Muscle of leg (tissue), 16 donors: ENCODE measurements at places on chromosomes 7 and 10. TPM values are rescaled to one million over a fixed set of nuclear protein-coding genes. Genes with fewer than 3 reads are reported as not detected.
A peak's percentile ranks its signal among the peaks of the same experiment; 100 is the strongest.

Gene COL28A1
- total RNA-seq = 0.75 TPM

Gene UTF1
- total RNA-seq = not detected

Gene TACC2
- total RNA-seq = 53.6 TPM

Gene FRAT1
- 1.2 TPM for total RNA-seq

GRCh38 chr10:51389415-51390321, 309.7 kb downstream of the CSTF2T start:
- peak; percentile 75 for DNase-seq

GRCh38 chr10:131674130-131674529, 226.7 kb upstream of the PPP2R2D start:
- DNase-seq = no peak

- no peak for DNase-seq
These were observed 10.8 kb upstream of the FAM3C start for GRCh38 chr7:121406944-121407343.

Gene MMP21
- total RNA-seq = 0.18 TPM

DNA sequence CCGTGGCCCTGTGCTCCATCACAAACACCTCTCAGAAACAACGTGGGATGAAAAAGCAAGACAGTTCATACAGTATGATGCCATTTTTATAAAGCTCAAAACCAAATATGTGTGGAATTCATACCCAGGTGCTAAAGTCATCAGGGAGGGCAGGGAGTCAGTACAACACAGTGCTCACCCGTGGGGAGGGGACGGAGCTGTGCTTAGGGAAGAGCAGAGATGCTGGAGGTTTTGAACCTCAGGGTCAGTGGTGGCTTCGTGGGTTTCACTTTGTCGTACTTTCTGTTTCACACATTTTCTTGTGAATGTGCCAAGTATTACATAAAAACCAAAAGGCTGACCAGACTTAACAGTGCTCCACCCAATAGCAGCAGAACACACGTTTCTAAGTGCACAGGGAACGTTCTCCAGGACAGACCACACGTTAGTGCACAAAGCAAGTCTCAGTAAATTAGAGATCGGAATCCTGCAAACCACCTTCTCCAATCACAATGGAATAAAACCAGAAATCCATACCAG, 21.2 kb downstream of the ZMIZ2 start:
- peak; percentile 80 for DNase-seq

DNA sequence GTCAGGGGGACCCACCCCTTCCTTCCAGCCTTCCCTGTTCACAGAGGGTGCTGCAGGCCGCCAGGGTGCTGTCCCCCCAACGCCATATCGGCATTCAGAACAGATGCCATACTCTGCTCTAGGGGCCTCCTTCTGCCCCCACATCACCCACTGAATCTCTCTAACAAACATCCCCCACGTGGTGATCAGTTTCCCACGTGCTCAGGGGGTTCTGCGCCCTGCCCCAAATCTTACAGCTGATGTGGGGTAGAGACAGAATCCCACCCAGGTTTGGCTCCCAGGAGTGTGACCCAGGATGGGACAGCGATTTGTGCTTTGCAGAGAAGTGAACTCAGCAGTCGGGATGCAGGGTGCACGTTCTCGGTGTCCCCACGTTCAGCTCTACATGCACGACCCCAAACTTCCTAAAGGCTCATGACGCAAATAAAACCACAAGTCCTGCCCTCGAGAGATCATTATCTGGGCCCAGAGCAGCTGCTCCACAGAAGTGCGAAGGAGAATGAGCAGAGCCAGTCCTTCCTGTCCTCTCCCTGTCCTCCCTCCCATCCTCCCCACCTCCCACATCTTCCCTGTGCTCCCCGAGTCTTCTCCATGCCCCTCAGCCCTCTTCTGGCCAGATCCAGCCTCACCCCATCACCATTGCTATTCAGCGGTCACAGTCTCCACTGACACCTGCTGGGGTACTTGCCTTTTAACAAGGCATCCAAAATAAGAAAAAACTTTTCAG, 423.4 kb downstream of the DNAJB6 start:
- no peak for DNase-seq

Gene FBXO24
- total RNA-seq = 0.80 TPM
